Activated T-cell treated with anti-CD3 and anti-CD28 coated beads for 48 hours (primary cell): ENCODE measurements at places on chromosomes 1 and 21.
A peak's percentile ranks its signal among the peaks of the same experiment; 100 is the strongest.

- DNase-seq, result no peak
Observed at GRCh38 chr1:186671136-186671825, 8.9 kb downstream of the PTGS2 start.

DNA sequence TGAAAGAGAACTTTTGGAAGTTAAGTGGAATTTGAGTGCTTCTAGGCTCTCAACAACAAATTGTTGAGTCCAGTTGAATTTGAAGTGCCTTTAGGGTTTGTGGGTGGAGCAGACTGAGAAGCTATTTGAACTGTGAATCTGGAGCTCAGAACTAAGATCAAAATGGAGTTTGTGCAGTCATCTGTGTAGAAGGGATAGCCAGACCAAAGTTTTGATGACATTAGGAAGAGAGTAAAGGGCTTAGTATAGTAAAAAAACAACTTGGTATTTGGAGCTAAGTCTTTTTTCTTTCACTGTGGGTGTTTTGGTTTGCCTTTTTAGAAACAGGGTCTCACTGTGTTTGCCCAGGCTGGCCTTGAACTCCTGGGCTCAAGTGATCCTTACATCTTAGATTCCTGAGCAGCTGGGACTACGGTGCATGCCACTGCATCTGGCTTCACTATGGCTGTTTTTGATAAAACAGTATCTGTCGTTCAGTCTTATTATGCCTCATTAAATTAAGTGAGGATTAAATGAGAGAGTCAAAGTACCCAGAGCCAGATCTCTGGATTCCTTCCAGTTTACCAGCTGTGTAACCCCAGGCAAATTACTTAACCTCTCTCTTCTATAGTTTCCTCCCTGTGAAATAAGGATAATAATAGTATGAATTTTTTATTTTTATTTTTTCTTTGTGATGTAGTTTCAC, 20.0 kb downstream of the HDAC1 start:
- DNase-seq, result no peak

GRCh38 chr1:33346927-33347649, 26.2 kb upstream of the A3GALT2 start:
- DNase-seq, result no peak

DNA sequence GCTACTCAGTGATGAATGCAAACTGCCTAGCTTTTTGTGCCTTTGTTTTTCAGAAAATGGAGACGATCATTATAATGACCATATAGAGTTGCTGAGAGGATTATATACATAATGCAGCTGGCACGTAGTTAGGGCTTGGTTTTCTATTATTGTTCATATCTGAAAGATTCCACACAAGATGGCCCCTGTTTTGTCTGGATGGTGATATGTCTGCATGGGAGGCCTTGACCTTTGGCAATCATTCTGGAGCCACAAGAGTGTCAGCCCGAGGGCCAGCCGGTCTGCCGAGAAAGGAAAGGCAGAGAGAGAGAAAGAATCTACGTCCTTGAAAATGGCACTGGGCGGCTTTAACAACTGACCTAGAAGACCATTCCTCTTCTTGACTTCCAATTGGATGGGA, 5.7 kb upstream of the SH2D1B start:
- no peak for DNase-seq

- no peak for DNase-seq
Observed at GRCh38 chr21:45472445-45473365, 67.7 kb downstream of the COL18A1 start.

DNA sequence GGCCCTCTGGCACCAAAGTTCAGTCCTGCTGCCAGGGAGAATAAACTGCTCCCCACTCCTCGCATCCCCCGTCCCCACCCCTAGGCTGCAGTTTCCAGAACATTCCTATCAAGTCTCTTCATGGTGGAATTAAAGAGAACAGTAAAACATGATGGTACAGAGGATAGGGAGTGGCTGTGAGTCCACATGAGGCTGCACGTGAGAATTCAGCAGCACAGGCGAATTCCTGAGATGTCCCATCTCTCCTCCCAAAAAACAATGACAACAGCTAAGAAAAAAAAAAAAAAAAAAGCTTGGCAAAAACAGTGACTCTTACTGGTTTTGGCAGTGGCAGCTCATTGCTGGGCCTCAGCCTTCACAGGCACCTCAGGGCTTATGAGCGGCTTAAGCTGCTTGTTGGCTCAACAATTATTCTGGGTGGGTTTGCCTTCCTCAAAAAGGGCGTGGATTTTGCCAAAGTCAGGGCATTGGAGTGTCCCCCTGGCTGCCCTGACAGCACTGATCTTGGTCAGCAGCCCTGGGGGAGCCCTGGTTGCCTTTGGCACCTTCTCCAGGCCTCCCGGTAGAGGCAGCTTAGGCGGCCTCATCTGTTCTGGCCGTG, 5.7 kb upstream of the IFFO2 start:
- DNase-seq, result no peak

- DNase-seq, result peak; percentile 47
Observed at GRCh38 chr1:24481101-24481500, 21.5 kb upstream of the RCAN3 start.

DNA sequence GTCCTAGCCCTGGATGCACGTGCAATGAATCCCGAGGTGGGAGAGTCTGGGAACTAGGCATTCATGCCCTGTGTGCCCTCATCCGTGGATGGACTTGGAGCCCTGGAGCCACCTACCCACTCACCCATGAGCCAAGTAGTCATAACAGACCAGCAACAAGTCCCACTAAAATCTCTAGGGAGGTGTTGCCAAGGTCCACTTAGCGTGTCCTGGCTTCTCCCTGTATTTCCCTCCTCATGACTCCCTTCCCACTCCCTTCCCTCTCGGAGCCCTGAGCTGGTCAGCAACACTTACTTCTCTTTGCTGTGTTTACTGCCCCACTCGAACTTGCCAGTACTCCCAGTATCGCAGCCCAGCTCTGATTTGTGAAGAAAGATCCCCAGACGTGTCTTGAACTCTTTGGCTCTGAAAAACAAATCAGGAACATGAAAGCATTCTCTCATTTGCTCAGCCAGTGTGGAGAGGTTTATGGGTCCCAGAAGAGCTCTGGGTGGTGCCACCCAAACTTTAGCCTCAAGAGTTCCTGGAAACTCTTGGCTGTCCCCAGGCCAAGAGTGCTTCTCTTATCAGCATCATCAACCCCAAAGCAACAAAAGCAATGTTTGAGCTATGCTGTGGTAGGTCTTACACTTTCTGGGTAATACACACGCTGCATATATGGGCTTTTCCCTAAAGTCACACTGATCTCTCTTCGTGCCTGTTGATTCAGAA, 1.1 kb downstream of the RGS16 start:
- no peak for DNase-seq

DNA sequence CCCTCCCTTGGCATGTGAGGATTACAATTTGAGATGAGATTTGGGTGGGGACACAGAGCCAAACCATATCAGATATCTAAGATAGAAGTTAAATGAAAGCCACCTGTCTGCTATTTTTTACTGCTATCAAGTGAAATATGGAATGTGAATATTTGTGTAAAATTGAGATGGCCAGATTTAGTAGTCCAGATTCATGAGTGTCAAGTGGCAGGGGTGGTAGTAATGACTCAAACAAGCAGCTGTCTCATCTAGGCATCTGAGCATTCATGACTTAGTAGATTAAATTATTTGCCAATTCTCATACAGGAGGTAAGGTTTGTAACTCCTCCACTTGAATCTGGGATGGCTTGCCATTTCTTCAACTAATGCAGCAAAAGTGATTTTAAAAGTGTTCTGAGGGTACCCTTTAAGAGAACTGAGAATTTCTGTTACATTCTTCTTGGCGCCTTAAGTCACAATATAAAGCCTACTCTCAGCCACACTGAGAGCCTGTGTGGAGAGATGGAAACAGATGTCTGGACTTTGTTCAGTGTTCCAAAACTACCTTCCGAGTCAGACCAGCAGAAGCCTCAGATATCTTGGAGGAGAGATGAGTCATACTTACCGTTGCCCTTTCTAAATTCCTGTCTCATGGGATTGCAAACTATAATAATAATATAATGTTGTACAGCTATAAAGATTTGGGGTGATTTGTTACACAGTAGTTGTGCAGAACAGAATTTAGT, 1065.6 kb upstream of the TMPRSS15 start:
- DNase-seq, result no peak

DNA sequence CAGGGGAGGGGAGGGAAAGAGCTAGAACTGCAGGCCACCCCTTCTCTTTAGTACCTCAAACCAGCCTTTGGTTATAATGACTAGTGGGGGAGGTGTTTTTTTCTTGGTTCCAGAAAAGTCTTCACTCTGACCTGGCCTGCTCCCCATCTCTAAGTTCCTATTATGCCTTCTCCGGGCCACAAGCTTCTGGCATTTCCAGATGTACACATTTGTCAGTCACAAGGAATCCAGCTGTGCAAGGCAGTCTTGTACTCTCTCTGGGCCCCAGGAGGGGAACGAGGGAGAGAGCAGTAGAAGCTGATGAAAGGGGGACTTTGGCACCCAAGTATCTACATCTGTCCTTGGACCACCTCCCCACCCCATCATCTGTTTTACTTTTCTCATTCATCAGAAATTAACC, 2.7 kb upstream of the FALEC start:
- DNase-seq, result no peak

- no peak for DNase-seq
Observed at GRCh38 chr1:246588159-246588721, 22.0 kb downstream of the CNST start.

DNA sequence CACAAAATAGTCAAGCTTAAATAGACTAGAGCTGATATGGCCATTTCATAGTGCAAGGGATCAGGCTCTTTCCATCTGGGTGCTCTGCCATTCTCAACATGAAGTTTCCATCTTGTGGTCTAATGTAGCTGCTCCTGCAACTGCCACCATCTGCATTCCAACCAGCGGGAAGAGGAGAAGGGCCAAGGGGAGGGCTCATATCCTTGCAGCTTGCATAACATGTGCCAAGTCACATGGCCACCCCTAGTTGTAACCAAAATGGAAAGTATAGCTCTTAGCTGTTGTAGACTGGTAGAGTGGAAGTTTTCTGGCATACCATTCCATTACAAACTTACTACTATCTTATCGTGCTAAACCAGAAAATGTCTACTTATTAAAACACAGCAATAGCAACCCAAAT, 38.9 kb upstream of the IVNS1ABP start:
- DNase-seq, result no peak

DNA sequence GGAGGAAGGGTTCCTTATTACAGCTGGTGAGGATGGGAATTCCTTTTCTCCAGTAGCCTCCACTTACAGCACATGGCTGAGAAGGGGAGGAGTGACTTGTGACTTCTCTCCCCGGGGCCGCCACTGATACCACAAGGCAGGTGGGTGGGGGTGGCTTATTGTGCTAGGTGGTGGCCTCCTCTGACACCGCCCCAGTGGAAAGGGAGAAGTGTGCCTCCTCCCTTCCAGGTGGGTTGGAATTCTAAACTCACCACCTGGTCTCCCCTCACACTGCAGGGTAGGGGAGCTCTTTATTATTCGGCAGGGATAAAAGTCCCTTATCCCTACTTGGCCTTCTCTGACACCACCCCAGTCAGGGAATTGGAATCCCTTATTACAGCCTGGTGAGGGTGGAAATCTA, 89.5 kb downstream of the CCDC30 start:
- DNase-seq, result no peak

DNA sequence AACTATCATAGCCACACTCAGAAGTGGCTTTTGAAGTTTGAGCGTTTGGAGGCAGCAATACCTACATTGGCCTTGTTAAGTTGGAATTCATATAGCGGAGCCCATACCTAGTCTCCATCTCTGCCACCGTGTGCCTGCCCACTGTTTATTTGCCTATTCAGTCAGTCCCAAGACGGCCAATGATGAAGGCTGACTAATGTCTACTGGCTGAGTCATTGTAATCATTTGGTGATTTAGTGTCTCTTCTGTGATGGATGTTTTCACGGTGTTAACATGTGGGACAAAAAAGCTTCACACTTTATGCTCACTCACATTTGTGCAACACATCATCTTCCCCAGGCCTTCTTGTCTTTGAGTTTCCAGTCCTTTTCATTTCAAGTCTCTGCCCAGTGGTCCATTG, 92.6 kb upstream of the PBX1 start:
- DNase-seq, result no peak

DNA sequence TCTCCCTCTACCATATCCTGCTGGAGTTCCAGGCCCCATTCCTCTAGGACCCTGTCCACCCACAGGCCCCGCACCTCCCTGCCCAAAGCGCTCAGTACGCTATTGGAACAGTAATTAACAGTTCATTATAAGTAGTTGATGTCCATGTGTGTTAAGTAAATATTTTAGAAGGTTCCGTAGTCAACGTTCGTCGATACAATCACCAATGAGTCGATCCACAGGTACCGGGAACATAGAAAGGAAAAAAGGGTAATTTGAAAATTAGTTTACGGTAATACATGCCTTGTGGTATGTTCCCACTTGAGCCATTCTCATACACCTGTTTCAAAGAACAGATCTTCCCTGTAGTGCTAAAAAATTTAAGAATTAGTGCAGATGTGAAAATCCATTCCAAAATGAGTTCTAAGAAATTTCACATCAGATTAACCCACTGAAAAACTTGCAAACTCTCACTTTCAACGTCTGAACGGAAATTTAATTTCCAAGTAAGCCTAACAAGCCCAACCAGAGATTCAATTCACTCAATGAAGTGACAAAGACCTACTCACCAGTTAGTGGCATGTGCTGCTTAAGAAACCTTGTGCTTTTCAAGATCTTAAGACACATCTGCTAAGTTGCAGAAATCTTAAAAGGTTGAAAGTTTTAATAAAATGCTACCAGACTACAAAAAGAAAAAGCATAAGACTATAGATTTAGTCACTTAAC, 8.3 kb downstream of the SFPQ start:
- DNase-seq, result no peak

DNA sequence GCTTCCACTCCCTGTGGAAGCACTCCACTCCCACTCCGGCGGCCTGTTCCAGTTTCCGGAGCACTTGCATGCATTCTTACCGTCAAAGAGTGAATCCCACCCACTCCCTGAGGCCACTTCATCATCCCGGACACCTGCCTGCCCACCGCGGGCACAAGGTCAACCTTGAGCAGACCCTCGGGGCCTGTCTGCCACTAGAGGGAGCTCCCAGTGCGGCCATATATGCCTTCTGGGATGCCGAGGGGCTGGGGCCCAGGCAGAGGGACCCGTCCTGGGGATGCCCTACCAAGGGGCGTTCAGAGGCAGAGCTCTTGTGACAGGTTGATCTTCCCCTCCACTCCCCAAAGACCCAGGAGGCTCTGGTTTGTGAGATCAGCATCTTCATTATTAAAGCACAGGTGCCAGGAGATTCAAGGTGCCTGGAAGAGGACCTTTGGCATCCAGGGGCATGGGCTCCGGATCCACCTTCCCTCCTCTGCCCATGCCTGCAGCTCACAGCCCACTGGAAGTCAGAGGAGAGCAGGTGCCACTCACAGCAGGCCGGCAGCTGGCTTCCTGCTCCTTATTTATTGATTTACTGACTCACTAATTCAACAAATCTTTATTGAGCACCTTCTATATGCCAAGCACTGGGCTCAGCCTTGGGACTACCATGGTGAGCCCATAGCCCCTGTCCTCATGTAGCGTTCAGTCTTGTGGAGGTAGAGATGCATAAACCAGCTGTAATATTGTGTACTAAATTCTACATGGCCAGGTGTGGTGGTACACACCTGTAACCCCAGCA, 47.3 kb downstream of the UBIAD1 start:
- peak; percentile 34 for DNase-seq

- DNase-seq, result no peak
Observed at GRCh38 chr1:60411591-60411990, 338.0 kb upstream of the C1orf87 start.

- no peak for DNase-seq
Observed at GRCh38 chr21:31201144-31201543, 142.9 kb downstream of the TIAM1 start.

GRCh38 chr1:42797414-42797813, 12.6 kb downstream of the TMEM269 start:
- DNase-seq, result no peak
